ENCODE measurements at places on chromosomes 6 and 20. TPM values are rescaled to one million over a fixed set of nuclear protein-coding genes. Genes with fewer than 3 reads are reported as not detected.

The OGFRL1 gene
- total RNA-seq: 21.1 TPM

GRCh38 chr20:25128649-25129048, 46.7 kb upstream of the VSX1 start:
- DNase-seq: no peak

- DNase-seq: no peak
These were observed 178.5 kb downstream of the FRK start for GRCh38 chr6:115882174-115882573.

The CEBPB gene
- 11.4 TPM for total RNA-seq

GRCh38 chr6:49634092-49634835, 2.4 kb downstream of the RHAG start:
- DNase-seq: no peak

- no peak for DNase-seq
These were observed 348 bp upstream of the AFDN start for GRCh38 chr6:167826230-167826895.

DNA sequence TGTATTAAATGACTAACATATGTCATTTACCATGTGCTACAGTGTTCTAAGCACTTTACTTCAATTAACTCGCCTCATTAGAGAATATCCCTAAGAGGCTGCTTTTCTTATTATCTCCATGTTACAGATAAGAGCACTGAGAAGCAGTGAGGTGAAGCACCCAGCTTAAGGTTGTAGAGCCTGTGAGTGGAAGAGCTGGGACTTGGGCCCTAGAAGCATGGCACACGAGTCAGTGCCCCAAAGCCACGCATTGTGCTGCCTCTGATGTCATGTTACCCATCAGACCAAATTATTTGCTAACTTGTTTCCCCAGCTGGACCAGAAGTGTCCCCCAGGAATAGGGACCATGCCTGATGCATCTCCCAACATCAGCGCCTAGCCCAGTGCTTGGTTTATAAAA, 34.1 kb downstream of the POFUT1 start:
- no peak for DNase-seq

- no peak for DNase-seq
These were observed 21.2 kb downstream of the KIF25 start for GRCh38 chr6:168018664-168019063.

DNA sequence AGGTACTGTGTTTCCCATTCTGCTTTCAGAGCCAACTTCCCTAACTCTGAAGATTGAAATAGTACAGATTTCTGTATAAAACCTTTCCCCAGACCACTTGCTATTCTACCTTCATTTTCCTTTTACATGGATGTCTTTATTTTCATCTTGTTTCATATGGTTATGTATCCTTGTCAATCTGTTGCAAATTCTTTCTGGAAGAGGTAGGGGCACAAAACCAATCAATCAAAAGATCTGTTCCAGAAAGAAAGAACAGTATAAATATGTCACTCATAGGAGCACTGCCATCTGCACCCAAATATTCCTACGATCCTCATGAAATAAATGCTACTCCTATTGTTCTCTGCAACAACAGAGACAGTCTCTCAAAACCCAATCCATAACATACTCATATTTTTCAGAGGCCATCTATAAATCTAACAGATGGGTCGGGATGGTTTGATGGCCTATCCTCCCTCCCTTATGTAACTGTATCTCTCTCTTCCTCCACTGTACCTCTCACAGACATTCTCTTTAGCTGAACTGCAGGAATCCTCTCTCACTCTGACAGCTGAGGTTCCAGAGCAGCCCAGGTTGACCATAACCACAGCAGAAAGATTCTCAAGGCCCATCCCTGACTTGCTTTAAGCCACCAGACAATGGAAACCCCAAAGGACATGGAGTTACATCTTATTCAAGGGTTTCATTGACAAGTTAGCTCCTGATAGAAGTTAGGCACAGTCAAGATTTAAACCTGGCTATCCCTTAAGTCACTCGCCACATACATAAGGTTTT, 112.8 kb downstream of the ZMYND8 start:
- DNase-seq: no peak

GRCh38 chr6:121876721-121877120, 441.3 kb downstream of the GJA1 start:
- DNase-seq: no peak

The MMS22L gene
- 22.7 TPM for total RNA-seq

DNA sequence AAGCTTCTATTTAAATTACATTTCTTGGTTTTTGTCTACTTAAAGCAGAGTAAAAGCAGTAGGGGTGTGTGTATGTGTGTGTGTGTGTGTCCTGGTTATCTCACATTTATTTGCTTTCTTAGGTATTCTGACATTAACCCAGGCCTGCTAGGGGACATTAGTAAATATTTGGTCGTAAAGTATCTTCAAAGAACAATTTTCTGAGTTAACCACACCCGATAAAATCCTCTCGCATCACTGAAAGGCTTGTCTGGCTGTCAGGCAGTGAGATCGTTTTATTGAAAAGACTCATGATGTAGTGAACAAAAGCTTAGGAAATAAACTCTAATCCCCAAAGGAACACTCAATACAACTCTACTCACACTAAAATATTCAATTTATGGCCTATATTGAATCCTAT, 77.9 kb downstream of the ZNF217 start:
- DNase-seq: no peak

DNA sequence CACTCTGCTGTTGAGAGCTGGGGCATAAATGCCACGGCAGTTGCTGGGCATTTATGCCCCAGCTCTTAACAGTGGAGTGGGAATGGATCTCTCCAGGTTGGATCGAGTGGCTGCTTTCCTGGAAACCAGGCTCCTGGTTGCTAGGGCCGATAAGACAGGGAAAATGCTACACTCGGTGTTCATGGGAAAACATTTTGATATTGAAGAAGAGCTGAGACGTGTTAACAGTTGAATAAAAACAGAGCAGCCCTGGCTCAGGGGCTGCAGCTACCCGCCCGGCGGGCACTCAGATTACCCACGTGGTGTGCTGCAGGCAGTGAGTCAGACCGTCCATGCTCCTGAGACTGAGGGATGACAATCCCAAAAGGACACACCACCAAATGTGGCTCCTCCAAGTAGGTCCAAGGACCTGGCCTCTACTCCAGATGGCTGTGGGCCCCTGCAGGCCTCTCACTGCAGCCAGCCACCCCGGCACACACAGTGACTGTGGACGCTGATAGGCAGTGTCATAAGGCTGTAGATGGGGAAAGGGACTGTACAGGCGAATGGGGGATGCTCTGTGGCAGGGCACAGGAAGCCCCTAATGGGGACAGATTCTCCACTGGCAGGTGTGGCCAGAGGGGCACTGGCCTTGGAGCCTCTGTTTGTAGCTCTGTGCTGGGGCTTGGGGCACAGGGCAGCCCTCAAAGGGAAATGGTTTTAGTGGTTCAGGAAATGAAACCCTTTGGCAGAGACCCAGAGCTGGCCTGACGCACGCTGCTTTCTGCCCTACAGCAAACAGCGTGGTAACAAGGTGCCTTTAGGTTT, 237.8 kb downstream of the LY86 start:
- DNase-seq: peak; percentile 91

The TOMM6 gene
- total RNA-seq: 220 TPM

DNA sequence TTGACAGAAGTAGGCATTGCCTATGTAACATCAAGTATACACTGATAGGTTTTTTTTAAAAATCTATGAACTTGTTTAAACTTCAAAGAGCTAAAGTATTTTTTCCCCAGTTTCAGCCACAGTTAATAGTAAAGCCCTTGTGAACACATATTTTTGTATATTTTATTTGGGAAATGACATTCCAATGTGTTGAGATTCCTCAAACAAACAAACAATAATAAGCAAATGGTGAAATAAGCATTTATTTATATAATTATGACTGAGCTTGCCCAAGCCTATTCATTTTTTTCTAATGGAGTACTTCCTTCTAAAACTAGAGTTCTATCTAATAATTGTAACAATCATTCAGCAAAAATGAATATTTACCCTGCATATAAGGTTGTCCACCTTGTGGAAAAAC, 12.5 kb downstream of the SYCP2 start:
- DNase-seq: no peak

GRCh38 chr20:58658760-58659159, 7.7 kb downstream of the STX16 start:
- no peak for DNase-seq

DNA sequence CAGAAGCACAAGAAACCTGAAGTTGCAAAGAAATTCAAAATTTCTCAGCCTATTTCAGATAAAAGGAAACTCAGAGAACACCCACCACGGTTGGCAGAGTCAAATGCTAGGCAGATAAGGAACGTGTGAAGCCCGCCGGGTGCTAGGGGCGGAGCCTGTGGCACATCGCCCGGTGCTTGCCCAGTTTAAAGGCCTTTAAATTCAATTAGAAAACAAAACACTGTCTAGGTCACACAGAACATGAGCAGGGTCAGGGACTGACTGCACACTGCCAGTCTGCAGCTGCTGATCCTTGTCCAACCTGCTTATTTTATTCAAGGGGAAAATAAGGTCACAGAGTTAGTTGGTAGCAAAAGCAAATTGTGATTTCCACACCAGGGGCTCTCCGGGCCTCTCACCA, 75.8 kb downstream of the PSMG4 start:
- peak; percentile 56 for DNase-seq
